ENCODE measurements at places on chromosomes 6 and 20.
A peak's percentile ranks its signal among the peaks of the same experiment; 100 is the strongest.

DNA sequence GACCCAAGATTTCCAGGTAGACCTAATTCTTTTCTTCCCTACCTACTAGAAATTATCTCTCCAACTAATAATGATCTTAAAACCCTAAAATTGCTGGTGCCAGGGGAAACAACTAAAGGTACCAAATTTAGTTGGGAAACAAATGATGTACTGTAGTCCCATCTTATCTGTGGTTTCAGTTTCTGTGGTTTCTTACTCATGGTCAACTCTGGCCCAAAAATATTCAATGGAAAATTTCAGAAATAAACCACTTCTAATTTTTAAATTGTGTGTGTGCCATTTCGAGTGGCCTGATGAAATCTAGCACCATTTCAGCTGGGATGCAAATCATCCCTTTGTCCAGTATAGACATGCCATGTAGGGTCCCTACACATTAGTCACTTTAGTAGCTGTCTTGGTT lies 475.2 kb upstream of the EPHA7 start:
- DNase-seq, result no peak

GRCh38 chr6:167140589-167141474 lies 16.9 kb downstream of the GPR31 start:
- no peak for DNase-seq

GRCh38 chr6:3319610-3320200 lies 61.0 kb downstream of the PSMG4 start:
- no peak for DNase-seq

DNA sequence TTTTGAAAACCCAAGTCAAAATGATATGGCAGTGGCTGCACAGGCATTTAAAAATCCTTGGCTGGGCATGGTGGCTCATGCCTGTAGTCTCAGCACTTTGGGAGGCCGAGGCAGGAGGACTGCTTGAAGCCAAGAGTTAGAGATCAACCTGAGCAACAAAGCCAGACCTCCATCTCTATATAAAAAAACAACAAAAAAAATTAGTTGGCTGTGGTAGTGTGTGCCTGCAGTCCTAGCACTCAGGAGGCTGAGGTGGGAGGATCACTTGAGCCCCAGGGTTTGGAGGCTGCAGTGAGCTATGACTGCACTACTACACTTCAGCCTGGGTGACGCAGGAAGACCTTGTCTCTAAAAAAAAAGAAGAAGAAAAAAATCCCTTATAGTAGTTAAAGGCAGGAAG lies 142.9 kb downstream of the MYB start:
- no peak for DNase-seq

- DNase-seq, result peak; percentile 14
Observed at GRCh38 chr20:34222208-34222607, 19.0 kb upstream of the ASIP start.

DNA sequence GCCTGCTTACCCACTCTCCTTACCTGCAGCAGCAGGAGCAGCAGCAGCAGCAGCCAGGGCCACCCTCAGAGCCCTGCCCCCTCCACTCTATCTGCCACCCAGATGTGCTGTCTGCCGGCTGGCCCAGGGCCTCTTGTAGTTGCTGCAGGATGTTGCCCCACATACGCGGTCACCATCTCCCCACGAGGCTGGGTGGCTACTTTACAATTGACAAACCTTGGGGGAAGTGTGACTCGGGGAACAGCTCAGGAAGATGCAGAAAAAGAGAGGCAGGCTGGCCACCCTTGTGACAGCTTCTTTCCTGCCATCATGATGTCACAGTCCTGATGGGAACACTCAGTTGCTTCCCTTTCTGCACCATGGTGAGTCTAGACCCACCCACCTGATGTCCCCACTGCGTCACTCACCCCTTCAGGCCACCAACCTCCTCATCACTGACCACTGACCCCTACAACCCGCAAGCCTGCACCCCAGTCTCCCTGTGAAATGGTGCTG lies 14.5 kb downstream of the TREM1 start:
- DNase-seq, result peak; percentile 80

GRCh38 chr6:11706171-11706570 lies 72.4 kb downstream of the ADTRP start:
- DNase-seq, result no peak

GRCh38 chr20:54339093-54339492 lies 131.2 kb downstream of the PFDN4 start:
- no peak for DNase-seq

DNA sequence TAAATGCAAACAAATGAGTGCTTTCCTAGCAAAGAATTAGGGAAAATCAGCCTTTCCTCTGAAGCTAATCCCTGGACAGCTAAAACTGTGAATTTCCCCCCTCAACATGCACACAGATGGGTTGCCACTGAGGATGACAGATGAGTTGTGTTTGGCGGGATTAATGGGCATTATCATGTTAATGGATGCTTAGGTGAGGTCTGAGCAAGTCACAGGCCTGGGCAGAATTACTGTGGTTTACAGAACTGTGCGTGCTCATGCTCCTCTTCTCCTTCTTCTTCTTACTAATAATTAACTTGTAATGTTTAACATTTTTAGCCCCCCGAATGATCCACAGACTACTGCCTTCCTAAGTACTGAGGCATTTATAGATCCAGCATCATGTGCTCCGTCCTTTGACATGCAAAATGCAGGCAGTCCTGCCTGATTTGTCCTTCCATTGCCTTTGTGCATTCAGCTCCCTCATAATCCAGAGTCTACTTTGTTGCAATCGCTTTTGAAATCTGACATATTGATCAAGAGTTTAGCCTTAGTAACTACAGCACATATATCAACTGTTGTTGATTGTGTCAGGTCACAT lies 753.4 kb upstream of the MMS22L start:
- no peak for DNase-seq

DNA sequence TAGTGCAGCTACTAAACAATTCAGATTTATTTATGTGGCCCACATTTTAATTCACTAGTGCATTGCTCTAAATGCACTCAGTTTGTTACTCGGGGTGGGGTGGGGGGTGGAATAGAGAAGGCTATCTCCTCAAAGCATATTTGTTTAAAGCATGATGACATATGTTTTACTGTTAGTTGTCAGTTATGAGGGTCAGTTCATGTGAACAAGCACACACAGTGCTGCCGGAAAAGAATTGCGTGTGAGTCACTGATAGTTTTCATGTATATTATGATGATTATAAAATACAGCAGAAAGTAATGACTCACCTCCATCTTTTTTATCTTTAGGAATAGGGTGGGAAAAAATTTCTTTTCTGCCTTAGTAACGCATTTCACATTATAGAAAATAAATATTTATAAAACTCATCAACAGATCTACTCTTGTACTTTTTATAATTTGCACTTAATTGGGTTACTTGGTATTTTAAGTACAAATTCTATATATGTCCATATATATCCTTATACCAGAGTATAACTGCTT lies 42.2 kb upstream of the STXBP5 start:
- no peak for DNase-seq

DNA sequence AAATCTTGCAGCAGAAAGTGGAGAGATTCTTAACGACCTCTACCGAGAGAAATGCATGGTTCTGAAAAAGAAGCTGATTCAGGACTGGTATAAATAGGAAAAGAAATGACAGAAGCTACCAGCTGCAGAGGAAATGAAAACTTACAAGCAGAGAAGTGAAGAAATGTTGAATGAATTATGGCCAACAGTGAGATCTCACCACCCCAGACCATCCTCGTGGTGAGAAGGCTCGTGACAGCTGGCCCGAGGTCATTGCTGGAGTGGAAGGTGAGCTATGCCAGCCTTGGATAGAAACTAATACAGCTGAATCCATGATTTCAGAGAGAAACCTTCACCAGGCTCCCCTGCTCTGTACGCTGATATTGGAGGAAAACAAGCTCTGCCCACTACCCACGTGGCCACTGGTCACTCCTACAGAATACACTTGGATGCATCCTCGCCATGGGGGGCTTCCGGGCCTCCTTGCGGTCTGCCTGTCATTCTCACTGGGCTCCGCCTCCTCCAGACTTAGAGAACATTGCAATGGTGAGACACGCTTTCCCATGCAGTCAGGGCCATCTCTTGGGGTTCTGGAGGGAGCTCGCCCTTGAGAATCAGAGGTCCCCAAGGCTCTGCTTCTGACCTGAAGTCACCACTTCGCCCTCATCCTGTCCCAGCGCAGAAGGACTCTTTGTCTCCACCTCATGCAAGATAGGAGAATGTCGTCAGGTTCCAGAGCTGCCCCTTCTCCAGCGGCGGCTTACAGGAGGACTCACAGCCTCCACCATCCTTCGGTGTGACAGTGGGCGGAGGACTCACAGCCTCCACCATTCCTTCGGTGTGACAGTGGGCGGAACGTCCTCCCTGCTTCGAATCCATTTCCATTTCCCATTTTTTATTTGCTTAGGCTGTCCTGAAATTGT lies 10.6 kb upstream of the TUBB2B start:
- DNase-seq, result no peak

DNA sequence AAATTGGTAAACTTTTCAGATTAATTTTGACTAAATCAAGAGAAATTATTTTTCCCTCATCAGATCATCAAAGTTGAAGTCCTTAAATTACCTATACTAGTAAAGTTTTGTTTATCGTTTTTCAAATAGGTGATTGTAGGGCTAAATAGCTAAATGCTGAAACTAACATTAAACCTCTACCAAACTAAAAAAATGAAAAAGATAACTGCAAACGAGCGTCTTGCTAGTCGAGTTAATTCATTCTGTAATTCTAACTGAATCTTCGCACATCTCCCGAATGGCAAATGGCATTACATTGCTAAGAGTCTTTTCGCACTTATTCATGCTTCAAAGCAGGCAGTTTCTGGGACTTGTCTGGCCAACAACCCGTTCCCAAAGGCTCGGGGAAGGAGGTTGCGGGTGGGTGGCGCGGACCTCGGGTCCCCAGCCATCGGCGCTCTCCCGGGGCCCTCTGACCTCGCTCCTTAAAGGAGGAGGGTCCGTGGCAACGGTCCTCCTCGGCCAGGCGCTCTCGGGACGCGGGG lies 43.8 kb downstream of the POPDC3 start:
- DNase-seq, result no peak

DNA sequence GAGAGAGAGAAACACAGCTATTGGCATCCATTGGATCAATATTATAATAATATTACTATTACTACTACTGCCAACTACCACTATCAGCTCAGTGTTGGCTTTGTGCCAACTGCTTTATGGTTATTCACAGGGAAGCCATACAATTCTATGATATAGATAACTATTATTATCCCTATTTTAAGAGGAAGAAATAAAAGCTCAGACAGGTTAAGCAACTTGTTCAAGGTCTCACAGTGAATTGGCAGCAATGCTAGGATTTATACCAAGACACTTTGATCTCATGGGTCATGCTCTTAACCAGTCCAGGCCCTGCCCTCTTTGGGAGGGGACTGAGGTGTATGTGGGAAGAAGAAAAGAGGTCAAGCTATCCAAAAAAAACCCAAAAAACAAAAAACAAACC lies 82.0 kb upstream of the TRAF3IP2 start:
- peak; percentile 23 for DNase-seq

DNA sequence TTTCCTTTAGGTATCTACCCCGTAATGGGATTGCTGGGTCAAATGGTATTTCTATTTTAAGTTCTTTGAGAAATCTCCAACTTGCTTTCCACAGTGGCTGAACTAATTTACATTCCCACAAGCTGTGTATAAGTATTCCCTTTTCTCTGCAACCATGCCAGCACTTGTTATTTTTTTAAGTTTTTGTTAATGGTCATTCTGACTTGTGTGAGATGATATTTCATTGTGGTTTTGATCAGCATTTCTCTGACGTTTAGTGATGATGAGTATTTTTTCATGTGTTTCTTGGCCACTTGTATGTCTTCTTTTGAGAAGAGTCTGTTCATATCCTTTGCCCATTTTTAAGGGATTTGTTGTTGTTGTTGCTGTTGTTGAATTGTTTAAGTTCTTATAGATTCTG lies 871.1 kb downstream of the KIF16B start:
- no peak for DNase-seq

DNA sequence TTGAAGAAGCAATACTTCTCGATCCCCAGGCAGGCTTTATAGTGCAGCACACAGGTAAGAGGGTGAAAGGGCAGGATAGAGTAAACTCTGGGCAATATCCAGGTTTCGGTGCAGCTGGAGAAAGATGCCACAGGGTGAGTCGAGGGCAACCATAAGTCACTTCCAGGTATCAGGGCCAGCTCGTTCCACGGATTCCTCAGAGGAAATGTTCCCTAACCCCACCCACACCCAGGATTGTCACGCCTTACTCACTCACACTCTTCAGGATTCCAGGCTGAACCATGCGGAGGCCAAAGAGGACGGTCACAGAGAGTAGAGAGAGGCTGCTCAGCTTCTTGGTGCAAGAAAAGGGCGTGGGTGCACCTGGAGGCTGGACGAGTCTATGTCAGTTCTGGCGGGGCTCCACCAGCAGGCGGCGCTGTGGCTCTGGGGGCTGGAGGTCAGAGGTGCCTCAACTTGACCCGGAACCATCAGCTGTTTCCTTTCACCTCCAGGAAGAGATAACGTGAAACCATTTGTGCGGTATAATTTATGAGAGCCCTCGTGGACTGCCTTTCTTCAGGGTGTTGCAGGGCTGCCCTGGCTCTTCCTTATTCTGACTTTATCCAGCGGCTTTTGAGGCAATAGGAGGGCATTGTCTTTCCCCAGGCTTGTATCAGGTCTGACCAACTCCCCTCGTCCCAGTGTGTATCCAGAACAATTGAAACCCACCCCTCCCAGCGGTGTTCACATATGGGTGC lies 14.5 kb upstream of the WFDC12 start:
- peak; percentile 29 for DNase-seq

- peak; percentile 59 for DNase-seq
Observed at GRCh38 chr6:169723200-169723909, 945 bp downstream of the PHF10 start.

- DNase-seq, result no peak
Observed at GRCh38 chr6:150625927-150626326, 26.2 kb downstream of the PLEKHG1 start.

- no peak for DNase-seq
Observed at GRCh38 chr6:34864007-34864406, 23.8 kb downstream of the TAF11 start.

- no peak for DNase-seq
Observed at GRCh38 chr6:135871296-135871695, 19.8 kb downstream of the PDE7B start.

DNA sequence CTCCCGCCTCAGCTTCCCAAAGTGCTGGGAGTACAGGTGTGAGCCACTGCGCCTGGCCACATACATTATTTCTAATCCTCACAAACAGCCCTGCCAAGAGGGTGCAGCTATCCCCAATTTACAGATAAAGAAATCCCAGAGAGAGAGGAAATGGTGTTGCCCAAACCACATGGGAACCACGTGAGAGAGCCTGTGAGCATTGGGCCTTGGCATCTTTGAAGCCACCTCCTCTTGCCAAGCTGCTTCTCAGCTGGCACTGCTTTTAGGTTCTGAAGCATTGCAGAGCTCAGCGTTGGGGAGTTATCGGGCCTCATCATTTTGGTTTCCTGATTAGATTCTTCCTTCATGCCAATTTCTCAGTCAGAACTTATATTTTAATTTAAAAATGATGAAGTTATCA lies 80.3 kb downstream of the CTNNBL1 start:
- no peak for DNase-seq

DNA sequence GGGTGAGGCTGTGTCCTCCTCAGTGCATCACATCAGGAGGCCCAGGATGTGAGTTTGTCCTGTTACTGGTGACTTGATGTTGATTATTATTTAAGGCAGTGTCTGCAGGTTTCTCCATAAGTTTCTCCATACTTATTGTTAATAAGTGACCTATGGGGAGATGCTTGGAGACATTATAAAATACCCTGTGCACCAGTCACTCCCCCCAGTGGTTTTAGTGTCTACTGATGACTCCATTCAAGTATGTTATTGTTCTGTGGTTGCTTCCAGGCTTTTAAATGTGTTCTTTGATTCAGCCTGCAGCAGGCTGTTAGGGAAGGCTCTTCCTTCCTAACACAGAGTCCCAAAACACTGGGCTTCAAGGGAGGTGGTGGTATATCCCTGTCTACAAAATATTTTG lies 14.6 kb upstream of the CST3 start:
- no peak for DNase-seq

Measured in CD4-positive, alpha-beta T cell treated with Interferon alpha-2 for 1 hour (primary cell).